NCI-H446 (cell line): ENCODE measurements at places on chromosomes 16 and 17.

DNA sequence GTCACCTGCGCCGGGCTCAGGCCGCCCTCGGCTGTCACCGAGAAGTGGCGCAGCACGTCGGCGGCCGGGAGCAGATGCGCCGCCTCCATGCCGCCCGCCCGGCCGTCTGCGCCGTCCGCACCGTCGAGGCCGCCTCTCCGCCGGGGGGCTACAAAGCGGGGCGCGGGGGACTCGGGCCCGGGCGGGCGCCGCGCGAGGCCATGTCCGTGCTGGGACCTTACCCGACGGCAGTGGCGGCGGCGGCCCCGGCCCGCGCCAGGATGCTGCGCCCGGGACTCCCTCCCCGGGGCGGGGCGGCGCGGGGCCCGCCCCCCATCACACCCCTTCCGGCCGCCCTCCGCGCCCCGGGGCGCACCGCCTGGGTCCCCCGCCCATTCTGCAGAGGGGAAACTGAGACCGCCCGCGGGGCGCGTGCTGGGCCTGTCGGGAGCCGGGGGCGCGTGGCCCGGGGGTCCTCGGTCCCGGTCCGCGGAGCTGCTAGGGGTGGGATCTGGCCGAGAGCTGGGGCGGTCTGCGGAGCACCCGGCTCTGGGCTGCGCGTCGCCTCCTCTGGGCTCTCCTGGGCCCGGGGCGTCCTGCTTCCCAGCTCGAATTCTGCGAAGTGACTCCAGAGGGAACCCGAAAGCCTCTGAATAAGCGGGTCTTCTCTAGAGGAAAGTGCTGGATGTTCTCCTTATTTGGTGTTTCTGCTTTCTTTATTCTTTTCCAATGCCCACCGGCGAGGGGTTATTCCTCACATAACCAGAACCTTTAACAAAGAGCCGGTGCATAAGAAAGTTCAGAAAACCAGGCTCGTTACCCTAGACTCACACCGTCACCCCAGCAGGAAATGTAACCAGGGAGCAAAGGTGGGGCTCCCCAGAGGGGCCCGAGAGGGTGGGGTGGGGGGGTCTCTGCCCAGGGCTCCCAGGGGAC is at the start of gene ATP2A3:
ATP2A3 (minus strand) TSS at position 235 of the 915 bp plus-strand sequence; CDS start at position 89, 146 bp downstream.
- no peak for DNase-seq

GRCh38 chr16:4350365-4350786 is 745 bp downstream of the PAM16 start:
- no peak for DNase-seq

GRCh38 chr17:8004899-8005298 is 2.5 kb downstream of the GUCY2D start:
- no peak for DNase-seq

DNA sequence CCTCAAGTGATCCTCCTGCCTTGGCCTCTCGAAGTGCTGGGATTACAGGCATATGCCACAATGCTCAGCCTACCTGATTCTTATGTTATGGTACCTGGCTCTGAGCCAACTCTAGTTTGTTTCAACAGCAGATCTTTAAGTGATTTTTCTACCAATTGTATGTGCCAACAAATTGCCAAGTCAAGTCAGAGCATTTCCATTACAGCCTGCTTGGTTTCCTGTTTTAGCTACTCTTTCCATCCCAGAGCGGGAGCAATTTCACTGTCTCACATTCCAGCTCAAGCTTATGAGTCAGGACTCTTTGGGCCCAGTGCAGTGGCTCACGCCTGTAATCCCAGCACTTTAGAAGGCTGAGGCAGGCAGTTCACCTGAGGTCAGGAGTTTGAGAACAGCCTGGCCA is 30.8 kb upstream of the RBBP6 start:
- DNase-seq: no peak

DNA sequence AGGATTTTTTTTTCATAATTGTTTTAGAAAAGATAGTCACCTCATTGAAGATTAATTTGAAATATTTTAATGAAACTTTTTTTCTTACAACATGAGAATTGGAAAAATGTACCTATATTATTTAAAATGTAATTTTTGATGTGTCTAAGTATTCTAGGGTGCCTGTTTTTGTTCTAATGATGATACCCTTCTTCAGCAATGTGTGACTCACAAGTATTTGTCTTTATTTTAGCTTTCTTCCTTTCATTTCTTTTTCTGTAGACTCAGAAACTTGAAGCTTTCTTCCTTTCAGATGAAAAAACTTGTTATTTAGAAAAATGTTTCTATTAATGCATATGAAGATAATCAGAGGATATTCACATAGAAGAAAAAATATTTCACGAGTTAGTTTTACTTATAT is 231.8 kb downstream of the BCAS3 start:
- DNase-seq: no peak

GRCh38 chr16:68517606-68518166 is 21.4 kb upstream of the ZFP90 start:
- no peak for DNase-seq

GRCh38 chr17:67503184-67503583 is 126.1 kb downstream of the PITPNC1 start:
- no peak for DNase-seq

DNA sequence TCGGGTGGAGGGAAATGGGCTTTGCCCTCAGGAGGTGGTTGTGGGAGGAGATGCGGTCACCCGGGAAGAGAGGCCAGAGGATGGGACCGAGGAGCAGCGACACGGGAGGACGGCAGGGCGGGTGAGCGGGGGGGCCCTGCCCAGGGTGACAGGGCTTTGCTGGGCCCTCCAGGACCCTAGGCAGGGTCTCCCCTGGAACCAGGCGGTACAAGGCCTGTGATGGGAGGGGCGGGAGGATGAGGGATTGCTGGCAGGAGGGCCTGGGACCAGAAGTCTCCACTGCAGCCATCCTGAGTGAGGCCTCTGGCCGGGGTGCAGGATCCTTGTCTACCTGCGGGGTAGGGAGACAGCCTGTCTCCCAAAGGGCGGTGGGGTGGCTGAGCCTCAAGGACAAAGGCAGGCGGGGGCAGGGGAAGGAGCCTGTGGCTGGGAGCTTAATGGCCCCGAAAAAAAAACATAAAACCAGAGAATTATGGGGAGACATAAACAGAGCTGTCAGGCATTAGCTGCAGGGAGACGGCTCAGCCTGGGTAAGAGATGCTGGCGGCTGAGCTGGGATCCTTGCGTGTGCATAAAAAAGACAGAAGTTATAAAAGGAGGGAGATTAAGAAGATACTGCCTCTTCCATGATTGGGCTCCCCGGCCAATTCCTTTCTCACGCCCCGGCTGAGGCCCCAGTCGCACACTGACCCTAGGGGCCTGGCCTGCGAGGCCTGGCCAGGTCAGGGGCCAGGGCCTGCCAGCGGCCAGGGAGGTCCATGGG is 66.7 kb downstream of the SREBF1 start:
- DNase-seq: no peak

DNA sequence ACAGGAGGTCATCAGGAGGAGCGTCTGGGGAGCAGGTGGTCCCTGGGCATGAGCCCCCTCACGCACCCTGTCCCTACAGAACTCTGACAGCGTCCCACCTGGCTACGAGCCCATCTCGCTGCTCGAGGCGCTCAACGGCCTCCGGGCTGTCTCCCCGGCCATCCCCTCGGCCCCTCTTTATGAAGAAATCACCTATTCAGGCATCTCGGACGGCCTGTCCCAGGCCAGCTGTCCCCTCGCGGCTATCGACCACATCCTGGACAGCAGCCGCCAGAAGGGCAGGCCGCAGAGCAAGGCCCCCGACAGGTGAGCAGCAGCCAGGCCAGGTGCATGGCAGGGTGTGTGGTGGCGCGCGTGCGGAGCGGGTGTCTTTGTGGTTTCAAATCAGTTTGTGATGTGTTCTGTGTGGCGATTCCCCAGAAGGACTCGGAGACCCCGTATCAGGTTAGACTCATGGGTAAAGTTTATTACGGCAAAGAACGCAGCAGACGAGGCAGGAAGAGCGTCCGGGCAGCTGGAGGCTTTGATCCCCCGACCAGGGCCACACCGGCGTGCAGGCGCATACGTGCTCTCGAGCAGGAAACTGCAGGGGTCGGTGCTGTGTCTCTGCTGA is 11.8 kb upstream of the NUDT16L1 start:
- DNase-seq: no peak

DNA sequence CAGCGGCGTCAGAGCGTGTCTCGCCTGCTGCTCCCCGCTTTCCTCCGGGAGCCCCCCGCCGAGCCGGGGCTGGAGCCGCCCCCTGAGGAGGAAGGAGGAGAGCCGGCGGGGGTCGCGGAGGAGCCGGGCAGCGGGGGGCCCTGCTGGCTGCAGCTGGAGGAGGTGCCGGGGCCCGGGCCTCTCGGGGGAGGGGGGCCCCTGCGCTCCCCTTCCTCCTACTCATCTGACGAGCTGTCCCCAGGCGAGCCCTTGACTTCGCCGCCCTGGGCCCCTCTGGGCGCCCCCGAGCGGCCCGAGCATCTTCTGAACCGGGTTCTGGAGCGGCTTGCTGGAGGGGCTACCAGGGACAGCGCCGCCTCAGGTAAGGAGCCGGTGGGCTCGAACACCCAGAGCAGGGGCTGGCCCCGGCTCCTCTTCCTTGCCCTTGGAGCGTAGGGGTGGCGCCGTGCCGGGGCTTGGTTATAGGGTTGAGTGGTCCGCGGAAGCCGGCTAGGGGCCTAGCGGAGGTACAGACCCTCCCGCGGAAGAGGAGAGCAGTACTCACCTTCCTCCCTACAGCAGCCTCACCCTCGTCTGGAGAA is 841 bp downstream of the RAPGEFL1 start:
- no peak for DNase-seq

DNA sequence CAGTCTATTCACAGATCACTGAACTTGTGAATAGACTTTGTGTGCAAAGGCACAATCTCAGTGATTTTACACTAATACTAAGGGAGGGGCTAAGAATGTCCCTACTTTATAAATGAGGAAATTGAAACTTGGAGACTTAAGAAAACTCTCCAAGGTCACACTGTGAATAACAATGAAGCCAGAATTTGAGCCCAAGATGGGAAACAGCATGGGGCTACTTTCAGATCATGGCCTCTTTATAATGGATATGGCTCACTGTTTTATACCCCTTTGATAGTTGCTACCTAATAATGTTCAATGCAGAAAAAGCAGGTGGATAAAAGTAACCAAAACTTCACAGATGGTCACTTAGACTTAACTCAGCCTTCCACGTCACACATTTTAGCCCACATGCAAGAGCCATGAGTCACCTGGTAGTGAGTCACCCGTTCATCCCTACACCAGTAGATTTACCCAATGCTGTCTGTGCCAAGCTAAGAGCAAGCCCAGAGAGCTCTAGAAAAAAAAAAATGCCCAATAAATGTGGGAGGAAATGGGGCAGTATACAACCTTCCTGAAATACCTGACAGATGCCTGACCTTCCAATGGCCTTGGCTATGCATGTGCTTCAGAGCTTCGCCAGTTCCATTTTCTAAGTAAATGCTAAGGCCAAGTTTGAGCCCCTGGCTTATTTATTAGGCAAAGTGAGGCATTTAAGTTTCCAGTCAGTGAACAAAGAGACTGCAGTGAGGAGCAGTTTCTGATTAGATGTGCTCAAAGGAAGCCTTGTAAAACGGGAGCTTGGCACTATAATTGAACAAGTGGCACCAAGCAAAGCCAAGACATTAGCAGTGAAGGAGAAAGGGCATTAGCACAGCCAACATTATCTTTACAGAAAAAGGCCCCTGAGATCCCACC is 219.7 kb downstream of the TMEM114 start:
- no peak for DNase-seq

- no peak for DNase-seq
Measured at GRCh38 chr17:31293581-31293980, 3.5 kb downstream of the OMG start.

DNA sequence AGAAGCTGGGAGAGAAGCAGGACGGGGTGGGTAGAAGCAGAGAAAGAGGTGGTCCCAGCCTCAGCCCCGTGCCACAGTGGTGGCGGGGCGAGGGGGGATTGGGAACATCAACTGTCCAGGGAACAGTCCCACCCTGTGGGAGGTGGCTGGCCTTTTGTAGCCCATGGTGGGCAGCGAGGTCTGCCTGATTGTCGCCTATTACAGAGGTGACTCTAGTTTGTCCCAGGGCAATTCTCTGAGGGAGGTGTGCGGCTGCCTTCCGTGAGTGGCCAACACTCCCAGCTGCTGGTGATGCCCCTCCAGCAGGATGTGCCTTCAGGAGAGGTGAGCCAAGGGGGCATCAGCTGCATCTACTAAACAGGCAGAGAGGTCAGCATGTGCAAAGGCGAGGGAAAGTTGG is 5.0 kb upstream of the BRD7 start:
- DNase-seq: no peak

- DNase-seq: no peak
Measured at GRCh38 chr16:57152096-57153093, 33.4 kb downstream of the PSME3IP1 start.

DNA sequence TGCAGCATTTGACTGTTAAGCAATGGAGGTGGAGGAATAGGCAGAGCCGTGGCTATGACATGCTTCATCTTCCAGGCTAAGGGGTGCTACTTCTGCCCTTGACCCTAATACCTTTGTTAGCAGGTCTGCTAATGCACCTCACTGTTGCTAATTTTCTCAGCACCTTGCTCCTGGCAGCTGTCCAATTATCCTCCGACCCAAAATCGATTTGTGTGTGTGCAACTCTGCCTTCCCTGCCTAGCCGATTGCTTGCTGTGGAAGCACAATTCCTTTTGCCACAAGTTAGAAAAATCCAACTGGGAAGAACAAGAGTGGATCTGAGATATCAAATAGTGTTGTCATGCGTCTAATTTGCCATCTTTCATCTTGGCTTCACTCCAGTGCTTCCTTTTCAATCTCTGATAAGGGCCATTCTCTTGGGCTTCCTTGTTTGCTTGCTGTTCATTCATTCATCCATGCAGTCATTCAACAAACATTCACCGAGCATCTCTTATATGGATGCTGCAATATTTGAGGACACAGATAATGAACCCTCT is 422.8 kb downstream of the RBFOX1 start:
- DNase-seq: no peak

- no peak for DNase-seq
Measured at GRCh38 chr16:4634768-4635167, 10.1 kb downstream of the MGRN1 start.

DNA sequence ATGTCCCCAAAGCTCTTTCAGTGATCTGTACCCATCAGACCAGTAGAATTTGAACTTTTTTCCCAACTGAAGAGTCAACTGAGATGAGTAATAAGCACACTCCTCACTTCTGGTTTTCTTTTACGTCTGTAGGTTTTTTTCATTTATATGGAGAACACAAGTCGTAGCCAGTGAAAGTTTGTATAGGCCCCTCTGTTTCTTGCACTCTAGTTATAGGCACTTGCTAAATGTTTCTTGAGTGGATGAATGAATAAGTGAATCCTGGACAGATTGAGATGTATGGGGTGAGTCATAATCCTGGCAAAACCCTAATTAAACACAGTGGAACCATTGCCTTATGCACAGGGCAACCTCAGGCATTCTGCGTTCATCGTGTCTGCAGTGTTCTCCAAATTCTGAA is 193.7 kb upstream of the TBX2 start:
- DNase-seq: peak; percentile 36

DNA sequence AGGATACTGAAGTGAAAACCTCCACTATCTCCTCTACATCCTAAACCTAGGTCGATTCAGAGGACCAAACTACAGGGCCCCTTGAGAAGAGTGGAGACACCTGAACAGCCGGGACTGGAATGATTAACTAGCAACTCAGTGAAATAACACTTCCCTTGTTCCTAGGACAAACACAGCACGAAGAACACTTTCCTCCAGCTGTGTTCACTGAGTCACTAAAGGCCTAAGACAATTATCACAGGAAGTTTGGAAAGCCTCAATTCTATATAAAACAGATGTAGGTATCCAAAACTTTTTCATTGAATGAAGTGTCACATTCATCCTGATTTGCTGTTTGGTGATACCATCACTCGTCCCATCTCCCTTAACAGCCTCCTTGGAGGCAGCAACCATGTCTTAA is 15.5 kb upstream of the CUEDC1 start:
- DNase-seq: no peak
